ENCODE measurements at places on chromosomes 16 and 17.

DNA sequence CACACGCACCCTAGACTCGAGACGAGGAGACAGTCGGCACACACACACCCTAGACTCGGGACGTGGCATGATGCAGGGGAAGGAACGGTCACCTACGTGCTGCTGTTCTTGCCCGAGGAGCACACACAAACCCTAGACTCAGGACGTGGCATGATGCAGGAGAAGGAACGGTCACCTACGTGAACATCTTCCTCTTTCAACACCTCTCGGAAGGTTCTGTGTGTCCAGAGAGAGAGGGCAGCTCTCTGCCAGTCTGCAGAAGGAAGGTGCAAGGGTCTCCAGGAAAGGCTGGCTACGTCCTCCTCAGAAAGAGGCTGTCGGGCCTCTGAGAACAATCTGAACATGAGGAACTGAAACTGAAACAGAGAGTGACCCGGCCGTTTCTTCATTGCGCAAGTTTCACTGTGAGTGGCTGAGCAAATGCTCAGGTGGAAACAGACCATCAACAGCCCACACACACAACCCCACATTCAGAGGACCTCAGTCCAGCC lies 43.4 kb downstream of the ZNF276 start:
- no peak for DNase-seq

DNA sequence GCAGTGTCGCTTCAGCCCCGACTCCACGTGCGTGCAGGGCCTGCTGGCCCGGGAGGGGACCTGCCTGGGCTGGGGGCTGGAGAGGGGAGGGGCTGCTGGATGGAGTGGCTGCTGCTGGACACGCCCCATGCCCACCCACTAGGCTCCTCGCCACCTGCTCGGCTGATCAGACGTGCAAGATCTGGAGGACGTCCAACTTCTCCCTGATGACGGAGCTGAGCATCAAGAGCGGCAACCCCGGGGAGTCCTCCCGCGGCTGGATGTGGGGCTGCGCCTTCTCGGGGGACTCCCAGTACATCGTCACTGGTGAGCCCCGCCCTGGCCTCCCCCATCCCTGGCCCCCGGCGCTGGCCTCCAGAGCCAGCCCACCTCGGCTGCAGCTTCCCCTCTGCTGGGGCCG lies 2.4 kb downstream of the BRICD5 start:
- DNase-seq = no peak

DNA sequence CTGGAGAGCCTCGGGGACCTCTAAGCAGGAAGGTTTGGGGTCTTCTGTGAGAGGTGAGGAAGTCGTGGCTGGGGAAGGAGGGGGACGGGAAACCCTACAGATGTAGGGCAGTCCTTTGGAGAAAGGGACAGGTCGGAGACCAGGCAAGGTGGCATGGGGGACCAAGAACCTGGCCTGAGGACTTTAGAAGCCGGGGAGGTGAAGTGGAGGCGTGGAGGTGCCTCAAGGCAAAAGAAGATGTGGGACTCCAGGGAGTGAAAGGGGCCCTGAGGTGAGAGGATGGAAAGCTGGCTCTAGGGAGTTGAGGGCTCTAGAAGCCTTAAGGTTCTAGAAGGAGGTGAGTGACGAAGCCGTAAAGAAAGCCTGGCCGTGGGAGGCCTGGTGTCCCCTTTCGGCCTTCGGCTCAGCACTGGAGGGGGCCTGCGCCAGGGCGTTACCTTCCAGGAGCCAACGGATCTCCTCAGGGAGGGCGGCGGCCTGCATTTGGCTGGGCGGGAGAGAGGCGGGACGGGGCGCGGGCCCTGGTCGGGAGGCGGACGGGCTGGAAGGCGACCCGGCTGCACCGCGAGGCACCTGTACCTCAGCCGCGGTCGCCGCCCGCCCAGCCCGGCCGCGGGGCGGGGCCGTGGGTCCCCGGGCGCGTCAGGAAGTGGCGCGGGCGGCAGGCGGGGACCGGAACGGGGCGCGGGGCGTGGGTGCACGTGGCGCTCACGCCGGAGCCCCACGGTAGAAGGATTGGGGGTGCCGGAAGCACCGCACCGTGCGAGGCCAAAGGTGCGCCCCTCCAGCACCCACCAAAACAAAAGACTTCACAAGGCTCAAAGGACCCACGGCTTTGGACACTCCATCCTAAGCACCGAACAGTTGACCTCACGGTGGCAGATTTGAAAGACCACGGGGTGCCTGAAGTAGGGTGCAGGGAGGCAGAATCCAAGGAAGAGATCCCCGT lies at the start of gene SKAP1:
Gene SKAP1 (minus strand): TSS at position 577 of the 949 bp plus-strand sequence.
- DNase-seq = no peak

DNA sequence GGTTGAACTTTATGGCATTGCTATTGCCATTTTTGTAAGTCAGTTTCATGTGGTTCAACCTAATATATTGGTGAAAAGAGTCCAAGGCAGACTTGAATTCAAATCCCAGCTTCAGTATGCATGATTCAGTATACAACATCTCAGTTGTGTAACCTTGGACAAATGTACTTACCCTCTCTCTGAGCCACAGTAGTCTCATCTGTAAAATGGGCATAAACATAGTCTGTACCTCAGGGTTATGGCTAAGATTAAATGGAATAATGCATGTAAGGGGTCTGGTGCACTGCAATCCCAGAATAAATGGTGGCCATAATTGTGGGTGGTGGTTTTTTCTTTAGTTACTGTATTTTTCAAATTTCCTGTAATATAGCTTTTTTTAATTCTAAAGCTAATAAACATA lies 4.7 kb upstream of the ADAP2 start:
- no peak for DNase-seq

DNA sequence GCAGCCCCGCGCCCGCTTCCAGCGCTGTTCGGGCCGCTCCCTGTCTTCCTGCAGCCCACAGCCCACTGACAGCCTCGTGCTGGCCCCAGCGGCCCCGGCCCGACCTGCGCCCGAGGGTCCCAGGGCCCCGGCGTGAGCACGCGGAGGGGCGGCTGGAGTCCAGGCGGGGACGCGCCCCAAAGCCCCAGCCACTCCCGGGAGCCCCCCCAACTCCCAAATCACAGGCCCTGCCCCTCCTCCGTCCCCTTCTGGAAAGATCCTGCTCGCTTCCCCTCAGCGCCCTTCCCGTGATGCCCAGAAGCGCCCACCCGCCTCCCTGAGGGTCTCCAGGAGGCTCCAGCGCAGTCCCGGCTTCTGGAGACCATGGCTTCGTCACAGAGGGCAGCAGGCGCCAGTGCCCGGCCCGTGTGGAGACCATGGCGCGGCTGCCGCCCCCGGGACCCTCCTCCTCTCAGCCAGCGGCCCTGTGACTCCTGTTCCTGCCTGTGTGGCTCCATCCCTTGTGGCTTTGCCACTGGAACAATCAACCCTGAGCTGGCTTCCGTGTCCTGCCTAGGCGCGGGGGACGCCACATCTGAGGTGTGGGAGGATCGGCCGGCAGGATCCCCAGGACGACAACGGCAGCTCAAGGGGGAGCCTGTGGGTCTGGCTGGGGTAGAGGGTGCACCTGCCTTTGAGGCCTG lies 3.9 kb downstream of the UTS2R start:
- no peak for DNase-seq

- no peak for DNase-seq
These were observed 76.7 kb downstream of the HLF start for GRCh38 chr17:55341432-55341831.

DNA sequence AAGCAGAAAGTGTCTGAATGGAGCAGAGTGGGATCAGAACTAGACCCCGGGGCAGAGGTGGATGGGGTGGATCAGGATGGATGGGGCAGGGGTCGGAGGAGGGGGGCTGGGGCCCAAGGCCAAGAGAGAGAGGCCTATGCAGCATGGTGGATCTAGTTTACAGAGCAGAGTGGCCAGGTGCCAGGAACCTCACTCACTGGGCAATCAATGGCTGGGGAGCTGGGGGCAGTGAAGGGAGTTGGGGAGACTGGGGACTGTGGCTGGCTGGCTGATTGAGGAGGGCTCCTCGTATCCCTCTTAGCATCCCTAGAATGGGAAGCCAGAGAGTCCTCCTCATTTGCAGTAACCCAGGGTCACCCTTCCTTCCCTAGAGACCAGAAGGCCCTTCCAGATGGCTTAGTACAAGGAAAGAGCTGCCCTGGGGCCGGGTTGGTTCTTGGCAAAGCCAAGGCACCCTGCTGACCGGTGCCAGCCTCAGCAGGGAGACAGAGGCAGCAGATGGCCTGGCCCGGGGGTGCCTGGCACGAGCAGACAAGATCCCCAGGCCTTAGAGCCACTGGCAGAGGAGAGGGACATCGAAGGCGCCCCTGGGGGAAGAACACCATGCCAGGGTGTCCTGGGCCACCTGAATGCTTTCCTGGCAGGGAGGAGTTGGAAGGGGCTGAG lies 36.8 kb downstream of the SRCIN1 start:
- DNase-seq = no peak

DNA sequence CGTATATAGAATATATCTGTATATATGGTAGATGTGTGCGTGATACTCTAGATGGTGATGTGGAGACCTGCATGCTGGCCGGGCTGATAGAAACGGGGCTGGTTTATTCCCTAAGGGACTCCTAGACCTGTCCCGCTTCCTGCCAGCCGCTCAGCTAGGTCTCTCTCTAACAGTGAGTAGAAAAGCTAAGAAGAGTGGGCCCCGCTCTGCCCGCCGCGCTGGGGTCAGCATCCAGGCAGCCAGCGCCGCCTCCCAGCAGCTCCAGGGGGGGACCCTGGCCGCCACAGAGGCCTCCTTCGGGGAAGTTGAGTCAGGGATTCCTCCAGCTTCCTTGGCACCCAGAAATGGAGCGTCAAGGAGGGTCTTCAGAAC lies 9.4 kb downstream of the CYGB start:
- no peak for DNase-seq

DNA sequence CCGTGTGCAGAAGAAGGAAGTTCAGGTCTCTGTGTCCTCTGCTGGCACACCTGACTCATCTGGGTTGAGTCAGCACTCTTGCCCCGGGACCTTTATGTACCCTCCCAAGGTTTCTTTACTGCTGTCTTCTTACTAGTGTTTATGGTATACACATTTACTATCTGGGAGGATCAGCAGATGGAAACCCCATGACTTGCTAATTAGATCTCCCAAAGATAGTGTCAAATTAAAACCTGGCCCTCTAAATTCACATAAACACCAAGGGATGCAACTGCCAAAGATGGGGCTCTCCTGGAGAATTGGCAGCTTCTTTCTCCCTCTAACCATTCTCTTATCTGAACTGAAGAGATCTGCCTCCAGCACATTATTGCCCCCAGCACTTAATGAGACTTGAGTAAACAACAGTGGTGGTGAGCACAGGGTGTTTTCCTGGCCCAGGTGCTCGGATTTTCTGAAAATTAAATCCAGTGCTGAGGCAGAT lies 718.1 kb upstream of the SOX9 start:
- DNase-seq = no peak
